ENCODE measurements at places on chromosomes 2 and 18.

- no peak for DNase-seq
Observed at GRCh38 chr2:175688243-175688642, 313.8 kb downstream of the LNPK start.

- DNase-seq, result no peak
Observed at GRCh38 chr2:227374158-227374557, 4.9 kb downstream of the TM4SF20 start.

DNA sequence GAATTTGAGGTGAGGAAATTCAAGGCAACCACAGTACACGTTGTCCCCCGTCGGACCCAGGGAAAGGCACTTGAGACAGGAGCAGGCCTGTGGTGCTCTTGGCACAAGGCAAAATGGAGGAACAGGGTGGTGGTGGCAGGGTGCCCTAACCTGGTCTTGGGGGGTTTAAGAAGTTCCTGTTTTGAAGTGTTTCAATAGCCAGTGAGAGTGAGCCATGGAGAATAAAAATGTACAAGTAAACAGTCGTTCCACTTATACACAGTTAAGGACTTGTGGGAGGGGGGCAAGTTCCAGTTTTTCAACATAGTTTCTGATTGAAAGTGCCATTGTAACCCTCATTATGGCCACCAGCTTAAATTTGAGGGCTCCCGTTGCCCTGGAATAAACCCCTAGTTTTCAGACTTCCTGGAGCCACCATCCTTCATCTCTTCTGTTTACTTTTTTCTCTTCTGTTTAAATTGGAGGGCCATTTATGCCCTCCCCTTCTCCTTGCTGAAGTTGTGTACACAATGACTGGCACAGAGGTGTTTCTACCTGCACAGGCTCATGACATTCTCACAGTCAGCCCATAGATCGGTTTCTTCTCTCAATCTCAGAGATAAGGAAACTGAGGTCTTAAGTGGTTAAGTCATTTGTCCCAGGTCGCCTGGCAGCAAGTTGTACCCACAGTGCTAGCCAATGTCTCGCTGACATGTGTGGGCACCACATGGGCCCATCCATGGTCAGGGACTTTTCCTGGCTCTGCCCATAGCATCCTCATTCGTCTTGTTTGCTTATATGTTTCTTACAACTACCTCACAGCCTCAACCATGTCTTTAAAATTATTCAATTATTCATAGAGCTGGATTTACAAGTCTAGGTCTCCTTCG, 66.0 kb upstream of the ST3GAL5 start:
- no peak for DNase-seq

- DNase-seq, result no peak
Observed at GRCh38 chr2:136764452-136765255, 691 bp upstream of the THSD7B start.

DNA sequence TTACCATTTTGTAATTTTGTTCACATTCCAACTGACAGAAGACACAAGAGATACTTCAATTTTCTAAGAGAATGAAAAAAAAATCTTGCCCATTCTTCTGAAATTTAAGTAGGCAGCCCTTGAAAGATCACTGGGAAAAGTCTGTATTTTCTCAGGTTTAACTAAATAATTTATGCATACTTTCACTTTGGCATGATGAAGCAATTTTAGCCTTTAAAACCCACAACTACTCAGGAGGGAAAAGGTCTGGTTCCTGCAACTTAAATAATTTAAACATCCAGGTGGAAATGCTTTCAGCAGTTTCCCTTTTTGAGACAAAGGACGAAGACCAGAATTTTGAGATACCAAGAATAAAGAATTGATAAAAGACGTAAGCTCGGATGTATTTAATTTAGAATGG, 61.4 kb downstream of the ZEB2 start:
- no peak for DNase-seq

DNA sequence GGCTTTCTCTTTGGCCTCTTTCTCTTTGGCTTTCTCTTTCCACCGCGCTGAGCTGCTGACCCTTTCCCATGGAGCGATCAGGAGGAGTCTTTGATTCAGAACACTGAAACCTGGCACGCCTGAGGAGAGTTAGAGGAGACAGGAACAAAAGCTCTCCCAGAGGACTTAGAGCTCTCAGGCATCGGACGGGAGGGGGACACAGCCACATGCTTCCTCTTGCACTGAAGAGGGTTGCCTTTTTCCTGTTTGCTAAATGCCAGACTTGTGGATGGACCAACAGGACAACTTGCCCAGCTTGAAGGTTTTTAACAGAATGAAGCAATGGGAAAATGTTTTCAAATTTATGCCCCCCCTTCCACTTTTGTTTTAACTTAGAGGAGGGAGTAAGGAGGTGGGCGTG, 3.6 kb upstream of the PTPN18 start:
- DNase-seq, result no peak

GRCh38 chr2:9095690-9096089, 92.2 kb upstream of the MBOAT2 start:
- peak; percentile 63 for DNase-seq

GRCh38 chr18:8229040-8229439, 380.2 kb upstream of the RAB12 start:
- DNase-seq, result no peak

GRCh38 chr2:239609607-239610310, 208.9 kb upstream of the HDAC4 start:
- peak; percentile 82 for DNase-seq

- DNase-seq, result no peak
Observed at GRCh38 chr2:68234405-68234804, 17.9 kb downstream of the PPP3R1 start.

DNA sequence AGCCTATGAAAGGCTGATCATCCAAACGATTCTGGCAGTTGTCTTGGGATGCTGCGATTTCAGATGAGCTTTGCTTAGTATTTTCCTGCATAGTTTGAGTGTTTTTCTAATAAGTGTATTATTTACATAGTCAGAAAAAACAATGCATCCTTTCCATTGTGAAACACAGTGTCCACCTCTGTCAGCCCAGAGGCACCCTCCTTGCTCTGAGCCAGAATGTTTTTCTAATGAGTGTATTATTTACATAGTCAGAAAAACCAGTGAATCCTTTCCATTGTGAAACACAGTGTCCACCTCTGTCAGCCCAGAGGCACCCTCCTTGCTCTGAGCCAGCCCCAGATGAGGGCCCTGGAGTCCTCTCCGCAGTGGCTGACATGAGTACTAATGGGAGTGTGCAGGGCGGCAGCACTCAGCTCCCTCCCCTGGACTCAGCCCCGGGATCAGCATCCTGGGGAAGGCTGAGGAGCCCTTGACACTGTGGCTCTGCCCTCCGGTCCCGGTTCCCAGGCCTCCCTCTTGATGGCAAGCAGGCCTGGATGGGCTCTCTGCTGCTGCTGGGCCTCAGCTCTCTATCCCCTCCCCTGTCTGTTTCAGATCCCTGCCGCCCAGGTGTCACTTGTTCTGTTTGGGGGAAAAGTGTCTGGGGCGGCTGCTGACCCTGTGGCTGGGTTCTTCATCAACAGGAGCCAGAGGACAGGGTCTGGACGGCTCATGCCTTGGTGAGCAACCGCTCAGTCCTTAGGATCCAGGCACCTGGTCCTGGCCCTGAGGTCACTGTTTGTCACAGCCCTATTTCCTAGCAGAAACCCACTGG, 5.9 kb downstream of the MFSD2B start:
- DNase-seq, result no peak

- DNase-seq, result no peak
Observed at GRCh38 chr2:150974864-150975263, 286.8 kb downstream of the RBM43 start.

DNA sequence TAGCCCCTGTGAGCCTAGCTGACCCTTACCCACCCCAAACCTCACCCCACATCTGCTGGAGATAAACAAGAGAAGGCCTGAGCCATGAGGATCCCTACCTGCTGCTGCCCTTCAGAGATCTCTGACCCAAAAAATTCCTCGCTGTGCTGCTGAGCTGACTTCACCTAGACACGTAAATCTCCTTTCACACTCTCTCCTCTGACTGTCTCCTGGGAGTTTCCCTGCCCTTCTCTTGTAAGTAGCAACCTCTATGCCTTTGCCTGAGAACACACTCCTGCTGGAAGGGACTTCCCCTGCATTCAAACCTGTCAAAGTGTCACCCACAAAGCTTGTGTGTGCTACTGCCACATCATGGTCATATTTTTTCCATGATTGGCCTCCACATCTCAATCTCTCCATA, 134.2 kb upstream of the NOL4 start:
- no peak for DNase-seq

DNA sequence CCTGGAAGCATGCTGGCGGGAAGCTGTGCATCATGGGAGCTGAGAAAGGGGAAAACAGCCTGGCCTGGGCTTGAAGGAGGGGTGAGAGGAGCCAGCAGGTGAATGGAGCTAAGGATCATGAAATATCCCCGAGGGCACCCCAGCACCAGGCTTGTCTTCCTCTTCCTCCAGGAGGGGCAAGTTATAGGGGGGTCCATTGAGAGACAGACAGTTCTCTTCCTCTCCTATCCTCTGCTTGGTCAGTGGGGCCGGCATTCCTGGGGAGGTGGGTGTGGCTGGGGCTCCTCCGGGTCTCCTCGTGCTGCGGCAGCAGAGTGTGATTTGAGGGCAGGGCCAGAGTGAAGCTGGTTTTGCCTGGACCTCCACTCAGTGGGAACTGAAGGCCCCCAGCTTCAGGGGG, 78.9 kb downstream of the LIPG start:
- DNase-seq, result no peak

DNA sequence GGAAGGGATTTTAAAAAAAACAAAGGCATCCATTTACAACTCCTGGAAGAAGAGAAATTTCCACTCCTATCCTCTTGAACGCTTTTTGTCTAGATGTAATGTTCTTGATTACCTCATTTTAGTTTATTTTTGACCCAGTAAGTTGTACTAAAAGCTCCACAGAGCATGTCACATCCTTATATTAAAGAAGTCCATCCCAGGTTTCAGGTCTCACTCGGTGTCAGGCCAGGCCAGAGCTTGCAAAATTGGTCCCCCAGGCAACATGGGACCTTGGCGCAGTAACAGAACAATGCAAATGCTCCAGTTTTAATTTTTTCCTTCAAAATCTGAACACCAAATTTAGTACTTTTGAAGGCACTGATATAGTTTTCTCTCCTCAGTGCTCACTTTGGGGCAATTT, 218.4 kb upstream of the REV1 start:
- DNase-seq, result no peak

Data from posterior cingulate gyrus (tissue), 11 donors.